CD4-positive, alpha-beta T cell treated with Interleukin-21 for 1 hour (primary cell): ENCODE measurements at places on chromosomes 2 and 18.
A peak's percentile ranks its signal among the peaks of the same experiment; 100 is the strongest.

GRCh38 chr2:190578158-190579057, 43.9 kb upstream of the NEMP2 start:
- DNase-seq, result peak; percentile 38

- peak; percentile 29 for DNase-seq
Observed at GRCh38 chr2:240136671-240137292, 677 bp upstream of the COPS9 start.

DNA sequence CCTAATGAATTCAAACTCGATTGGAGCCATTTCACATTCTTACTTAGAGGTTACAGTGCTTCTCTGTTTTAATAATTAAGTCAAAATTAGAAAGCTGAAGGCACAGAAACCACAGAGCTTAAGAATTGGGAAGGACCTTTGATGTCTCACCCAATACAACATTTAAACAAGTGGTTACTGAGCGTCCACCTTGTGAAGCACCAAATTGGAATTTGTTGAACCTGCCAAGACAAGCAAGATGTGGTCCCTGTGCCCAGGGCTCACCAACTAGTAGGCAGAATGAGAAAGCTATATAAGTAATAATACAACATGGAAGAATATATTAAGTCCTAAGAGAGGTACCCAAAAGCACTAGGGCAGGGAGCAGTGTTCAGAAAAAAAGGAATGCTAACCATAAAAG, 64.5 kb upstream of the NPAS2 start:
- no peak for DNase-seq

DNA sequence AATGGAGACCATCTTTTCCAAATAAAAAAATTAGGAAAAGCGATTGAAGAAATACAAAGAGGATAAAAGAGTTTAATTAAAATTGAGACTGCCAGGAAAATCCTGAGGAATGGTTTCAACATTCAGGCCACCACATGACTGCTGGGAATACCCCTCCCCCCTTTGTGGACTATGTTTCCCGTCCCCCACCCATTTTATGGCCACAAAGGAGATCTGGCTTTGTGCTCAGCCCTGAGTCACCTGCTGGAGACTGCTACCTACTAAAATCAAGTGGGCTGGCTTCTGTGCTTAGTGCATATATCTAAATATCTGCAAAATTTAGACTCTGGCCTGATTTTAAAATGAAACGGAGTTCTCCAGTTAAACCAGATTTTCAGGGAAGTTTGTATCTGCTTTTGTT, 10.1 kb downstream of the RND3 start:
- DNase-seq, result no peak

GRCh38 chr2:72794572-72794971, 31.3 kb downstream of the EXOC6B start:
- no peak for DNase-seq

DNA sequence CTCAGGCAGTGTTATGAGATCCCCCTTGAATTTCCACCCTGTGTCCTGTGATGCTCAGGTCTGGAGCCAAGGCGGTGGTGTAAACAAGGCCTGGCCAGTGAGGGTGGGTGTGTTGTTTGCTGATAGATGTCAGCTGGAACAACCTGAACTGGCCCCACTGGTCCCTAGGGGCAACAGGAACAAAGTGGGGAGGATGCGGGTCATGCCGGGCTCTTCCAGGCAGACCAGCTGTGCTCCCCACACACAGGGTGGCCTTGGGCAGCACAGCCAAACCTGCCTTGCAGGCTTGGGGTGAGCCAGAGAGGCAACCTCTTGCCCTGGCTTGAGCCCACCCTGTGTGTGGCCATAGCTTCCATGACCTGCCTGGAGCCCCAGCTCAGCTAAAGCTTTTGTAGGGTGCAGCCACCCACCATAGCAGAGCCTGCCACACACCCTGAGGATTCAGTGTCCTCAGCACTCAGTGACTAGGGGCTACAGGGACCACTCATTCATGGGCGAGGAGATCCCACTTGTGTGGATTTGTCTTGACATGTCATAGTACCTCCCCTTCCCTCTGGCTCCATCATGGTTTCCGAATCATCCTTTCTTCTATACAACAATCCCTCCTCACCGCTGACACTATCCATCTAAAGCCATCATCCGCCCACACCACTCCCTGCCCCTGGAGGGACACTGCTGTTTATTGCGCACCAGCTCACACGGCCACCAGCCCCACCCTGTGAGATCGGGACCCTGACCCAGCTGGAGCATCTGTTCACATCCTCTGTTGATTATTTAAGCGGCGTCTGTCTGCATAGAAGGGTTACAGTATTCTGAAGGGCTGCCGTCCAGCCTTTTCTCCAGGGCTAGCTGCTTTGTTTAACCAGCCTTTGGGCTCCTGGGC, 268.8 kb downstream of the CYP26B1 start:
- no peak for DNase-seq

GRCh38 chr18:48679236-48679635, 140.4 kb downstream of the CTIF start:
- DNase-seq, result no peak

DNA sequence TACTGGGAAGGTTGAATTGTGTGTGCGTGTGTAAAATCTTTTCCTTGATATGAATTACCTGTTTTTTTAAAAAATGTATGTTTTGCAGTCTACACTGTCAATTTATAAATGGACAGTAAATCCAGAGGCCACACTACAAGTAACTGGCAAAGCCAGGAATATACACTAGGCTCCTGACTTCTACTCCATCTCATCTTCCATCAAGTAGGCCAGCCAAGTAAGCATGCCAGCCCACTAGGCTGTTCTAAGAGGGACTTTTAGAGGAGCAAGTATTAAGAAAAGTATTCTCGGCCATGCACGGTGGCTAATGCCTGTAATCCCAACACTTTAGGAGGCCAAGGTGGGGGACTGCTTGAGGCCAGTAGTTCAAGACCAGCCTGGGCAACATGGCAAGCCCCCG, 13.0 kb upstream of the METAP1D start:
- DNase-seq, result no peak

DNA sequence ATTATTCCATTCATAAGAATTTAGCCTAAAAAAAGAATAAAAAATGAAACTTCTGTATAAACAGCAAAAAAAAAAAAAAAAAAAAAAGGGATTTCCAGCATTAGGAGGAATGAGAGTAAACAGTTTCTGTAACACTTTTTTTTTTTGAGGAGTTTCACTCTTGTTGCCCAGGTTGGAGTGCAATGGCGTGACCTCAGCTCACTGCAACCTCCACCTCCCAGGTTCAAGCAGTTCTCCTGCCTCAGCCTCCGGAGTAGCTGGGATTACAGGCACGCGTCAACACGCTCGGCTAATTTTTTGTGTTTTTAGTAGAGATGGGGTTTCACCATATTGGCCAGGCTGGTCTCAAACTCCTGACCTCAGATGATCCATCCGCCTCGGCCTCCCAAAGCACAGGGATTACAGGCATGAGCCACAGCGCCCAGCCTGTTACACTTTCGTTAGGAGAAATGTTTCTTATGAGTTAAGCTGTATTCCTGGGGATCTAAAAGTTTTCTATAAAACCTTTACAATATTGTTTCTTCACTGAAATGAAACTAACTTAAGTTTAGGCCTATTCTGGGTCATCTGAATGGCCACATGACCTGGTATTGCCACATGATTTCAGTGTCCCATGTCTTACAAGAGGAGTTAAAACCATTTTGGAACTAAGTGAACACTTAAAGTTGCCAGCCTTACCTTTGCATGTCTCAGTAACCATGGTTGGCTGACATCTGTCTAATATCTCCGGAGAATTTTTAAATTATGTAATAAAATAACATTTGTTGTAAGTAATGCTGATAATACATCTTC, 17.5 kb downstream of the SMAD2 start:
- no peak for DNase-seq

DNA sequence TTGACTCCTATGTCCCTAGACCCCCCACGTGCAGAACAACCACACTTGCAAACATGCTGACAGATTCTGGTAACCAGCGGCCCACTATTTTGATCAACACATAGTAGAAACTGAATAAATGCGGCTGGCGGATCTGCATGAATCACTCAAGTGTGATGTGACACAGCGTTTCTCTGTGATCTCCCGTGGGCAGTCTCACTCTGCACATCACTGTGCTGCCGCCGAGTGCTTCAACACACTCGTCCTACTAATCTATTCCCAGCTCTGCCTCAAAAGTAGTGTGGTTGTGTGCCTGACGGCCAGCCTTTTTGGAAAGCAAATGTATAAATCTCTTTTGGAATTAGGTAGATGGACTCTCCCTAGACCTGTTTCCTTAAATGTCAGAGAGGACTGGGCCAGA, 37.3 kb upstream of the TMEM182 start:
- DNase-seq, result no peak

DNA sequence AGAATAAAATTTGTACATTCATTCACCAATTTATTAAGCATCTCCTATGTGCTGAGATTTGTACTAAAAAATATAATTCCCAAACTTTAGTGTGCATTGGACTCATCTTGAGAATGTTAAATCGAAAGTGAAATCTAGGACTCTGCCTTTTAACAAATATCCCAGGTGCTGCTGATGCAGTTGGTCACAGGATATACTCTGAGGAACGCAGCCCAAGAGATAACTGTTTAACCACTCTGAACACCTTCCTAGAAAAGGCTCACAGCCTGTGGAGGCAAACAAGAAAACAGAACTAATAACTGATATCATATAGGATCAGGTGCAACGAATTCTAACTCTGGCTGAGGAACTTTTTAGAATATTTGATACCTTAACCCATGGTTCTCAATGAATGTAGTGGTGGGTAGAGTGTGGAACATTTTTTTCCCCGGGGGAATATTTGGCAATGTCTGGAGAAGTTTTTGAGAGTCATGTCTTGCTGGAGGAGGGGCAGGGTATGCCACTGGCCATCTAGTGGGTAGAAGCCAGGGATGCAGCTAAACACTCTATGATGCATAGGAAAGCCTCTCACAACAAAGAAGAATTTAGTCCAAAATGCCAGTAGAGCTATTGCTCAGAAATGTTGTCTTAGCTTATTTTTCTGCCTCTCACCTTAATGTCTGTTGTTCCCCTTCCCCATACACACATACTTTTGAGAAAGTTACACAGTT, 96.5 kb downstream of the EHBP1 start:
- peak; percentile 9 for DNase-seq
